CD4-positive, alpha-beta T cell treated with Interleukin-15 for 4 hours (primary cell): ENCODE measurements at places on chromosomes 3 and 15.

DNA sequence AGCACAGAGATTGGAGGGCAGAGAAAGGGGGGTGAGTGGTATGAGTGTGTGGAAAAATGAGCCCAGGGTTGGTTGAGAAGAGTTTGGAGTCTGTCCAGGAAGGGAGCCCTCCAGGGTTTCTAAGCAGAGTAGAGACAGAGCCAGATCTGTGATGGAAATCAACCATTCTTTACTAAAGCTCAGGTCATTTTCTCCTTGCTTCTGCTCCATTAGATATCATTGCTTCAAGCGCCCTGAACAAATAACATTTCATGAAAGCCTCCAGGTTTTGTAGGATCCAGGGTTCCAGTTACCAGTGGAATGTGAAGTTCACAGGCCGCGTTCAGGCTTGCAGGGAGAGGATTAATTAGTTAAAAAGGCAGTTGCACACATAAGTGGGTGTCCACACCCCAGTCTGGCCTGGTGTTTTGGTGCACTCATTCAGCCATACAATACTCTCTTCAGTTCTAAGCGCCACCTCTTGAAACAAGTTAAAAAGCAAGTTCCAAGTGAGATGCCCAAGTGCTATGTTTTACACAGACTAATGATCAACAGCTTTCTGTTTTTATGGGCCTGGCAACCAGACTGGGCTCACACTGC is 16.4 kb upstream of the BOC start:
- no peak for DNase-seq

DNA sequence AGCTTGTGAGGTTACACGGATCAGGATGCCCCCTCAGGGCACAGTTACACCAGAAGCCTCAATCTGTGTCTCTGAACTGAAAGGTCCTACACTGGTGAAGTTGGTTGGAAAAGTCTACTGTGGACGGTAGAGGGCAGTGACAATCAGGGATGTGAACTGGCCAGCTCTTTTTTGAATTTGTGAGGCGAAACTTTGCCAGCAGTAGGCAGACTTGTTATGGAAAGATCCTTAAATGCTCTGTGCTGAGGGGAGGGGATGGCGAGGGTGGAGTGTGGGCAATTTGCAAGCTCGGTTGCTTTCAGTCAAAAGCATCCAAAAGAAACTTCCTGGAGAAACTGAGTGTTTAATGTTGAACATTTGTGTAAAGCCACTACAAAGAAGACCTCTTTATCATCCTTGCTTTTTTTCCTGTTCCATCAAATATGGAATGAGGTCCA is 127.4 kb upstream of the ABHD17C start:
- DNase-seq: peak; percentile 13

DNA sequence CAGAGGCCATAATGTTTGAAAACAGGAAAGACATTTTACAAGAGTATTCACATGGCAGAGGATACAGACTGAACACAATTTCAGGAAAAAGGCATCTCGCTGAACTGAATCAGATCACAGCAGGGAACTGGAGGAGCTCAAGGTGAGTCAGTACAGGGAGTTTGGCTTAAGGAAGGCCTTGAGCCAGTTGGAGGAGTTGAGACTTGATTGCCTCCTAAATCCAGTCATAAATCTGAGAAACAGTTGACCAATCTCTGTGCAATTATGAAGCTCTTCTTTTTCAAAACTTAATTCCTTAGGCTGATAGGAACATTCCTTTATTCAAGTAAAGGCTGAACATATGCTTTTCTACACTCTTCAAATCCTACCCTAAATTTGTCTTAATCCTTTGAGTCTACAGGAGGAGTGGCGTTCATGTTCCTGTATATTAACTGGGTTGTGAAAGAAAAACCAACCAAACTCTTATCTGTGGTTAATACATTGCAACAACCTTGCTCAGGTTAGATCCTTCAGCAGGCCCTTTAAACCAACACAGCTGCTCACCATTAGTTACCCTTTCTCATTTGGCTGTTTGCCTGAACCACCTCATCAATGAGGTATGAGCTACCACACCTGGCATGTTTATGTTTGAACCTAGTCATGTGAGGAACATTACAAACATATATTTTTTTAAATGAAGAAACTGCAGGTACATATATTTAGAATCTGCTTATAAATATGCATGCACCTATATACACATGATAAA is 404.1 kb upstream of the ATP11B start:
- DNase-seq: no peak

GRCh38 chr3:133293397-133294110 is 106.3 kb upstream of the BFSP2 start:
- no peak for DNase-seq

GRCh38 chr15:75666823-75667501 is 19.2 kb downstream of the SNX33 start:
- DNase-seq: no peak

GRCh38 chr15:90873488-90873997 is 5.2 kb downstream of the FURIN start:
- no peak for DNase-seq

- no peak for DNase-seq
Measured at GRCh38 chr3:184604039-184604601, 42.5 kb downstream of the EPHB3 start.

DNA sequence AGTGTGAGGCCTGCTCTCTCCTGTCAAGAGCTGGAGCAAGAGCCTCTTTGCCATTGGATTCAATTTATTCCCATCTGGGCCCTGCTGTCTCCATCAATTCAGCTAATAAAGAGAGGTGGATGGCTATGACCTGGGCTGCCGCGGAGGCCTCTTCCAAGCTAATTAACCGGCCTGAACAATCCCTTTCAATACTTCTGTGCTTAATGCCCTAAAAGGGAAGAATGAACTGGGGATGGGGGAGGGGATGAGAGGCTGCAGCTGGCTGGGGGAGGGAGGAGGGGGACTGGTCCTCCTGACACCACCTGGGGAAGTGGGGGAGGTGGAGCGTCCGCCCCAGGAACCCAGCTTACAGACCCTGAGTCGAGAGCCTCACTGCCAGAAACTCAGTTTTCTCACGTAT is 33.4 kb upstream of the PRR23E start:
- DNase-seq: no peak

DNA sequence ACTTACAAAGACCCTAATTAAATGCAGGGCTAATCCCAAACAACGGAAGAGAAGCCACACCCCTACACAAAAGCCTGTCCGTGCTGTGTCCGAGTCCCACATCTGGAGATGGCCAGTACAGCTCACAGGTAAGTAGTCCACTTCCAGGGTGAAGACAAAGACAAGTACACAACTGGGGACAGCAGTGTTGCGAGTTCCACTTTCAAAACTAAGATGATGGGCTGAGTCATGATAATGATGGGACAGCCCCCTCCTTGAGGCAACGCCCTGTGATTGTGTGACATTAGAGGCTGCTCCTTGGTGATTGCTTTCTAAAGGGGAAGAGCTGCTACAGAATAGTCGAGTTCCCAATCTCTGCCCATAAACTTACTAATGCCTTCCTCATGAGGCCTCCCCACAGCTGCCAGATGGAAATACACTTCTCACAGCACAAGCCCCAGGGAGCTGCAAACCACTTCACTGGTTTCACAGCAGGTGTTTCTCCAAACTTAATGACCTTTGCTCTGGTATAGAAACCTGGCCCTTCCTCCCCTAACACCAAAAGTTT is 27.6 kb downstream of the RFT1 start:
- DNase-seq: peak; percentile 55

DNA sequence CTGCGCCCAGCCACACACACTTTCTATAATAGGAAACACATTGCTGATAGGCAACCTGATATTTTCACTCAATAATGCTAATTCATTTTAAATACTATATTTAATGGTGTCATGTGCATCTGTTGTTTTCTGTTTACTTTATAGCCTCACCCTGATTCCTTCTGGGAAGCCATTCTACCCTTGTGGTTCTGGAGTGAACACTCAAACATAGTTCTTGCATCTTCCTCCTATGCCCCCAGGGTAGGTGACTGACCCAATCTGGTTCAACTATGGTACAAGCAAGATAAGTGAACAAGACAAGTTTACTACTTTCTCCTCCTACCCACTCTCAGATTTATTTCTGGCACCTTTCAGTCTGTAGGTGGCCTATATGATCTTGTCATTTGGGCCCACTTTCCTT is 4.3 kb upstream of the SCG3 start:
- no peak for DNase-seq

GRCh38 chr3:64936556-64936955 is 248.8 kb upstream of the ADAMTS9 start:
- DNase-seq: no peak

- DNase-seq: peak; percentile 14
Measured at GRCh38 chr15:66692808-66693596, 9.0 kb upstream of the SMAD6 start.

- no peak for DNase-seq
Measured at GRCh38 chr3:45990181-45990580, 5.4 kb downstream of the FYCO1 start.

- peak; percentile 84 for DNase-seq
Measured at GRCh38 chr15:38688761-38689160, 124.1 kb upstream of the RASGRP1 start.

GRCh38 chr3:154684440-154684839 is 254.4 kb upstream of the GPR149 start:
- no peak for DNase-seq

DNA sequence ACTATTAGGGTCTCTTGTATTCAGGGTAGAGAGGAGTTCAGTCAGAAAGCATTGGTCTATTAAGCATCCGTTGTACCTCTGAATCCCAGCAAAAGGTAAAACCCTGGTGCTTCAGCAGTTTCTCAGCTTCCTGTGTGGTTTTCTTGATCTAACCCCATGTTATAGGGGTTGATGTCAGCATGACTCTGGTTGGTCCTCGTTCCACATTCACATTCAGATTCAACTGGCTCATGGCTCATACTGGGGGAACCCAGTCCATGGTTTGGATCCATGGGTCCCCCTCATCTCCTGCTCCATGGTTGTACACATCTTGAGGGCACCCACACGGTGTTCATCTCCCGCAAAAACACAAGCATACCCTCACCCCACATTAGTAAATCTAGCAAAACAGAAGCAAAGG is 47.7 kb upstream of the C2CD4B start:
- DNase-seq: no peak

GRCh38 chr3:13167829-13168228 is 94.6 kb upstream of the IQSEC1 start:
- DNase-seq: no peak

GRCh38 chr15:51262463-51262862 is 75.9 kb downstream of the CYP19A1 start:
- no peak for DNase-seq

DNA sequence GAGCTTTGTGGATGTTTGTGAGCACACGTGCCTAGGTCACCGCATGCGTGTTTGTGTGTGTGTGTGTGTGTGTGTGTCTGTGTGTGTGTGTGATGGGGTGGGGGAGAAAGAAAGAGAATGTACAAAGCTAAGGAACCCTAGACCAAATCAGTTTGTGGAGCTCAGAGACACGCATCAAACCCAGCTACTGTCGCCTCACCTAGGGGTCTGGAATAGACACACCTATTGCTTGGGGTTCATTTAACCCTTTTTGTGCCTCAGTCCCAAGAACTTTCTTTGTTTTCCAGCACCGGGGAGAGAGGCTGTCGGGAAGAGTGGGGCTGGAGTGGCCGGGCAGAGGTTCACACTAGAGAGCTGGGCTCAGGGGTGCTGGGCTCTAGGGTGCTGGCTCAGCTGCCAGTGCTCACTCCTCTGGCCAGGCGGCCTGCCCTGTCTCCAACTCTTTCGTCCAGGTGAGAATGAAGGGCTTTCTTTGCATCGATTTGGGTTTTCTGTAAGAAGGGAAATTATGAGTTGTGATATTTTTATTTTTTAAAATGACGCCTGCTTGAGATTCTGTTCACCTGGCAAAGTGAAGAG is 221.6 kb downstream of the MEIS2 start:
- DNase-seq: no peak

GRCh38 chr3:98777286-98777685 is 14.1 kb downstream of the ST3GAL6 start:
- DNase-seq: no peak

GRCh38 chr15:34027606-34028005 is 11.4 kb downstream of the AVEN start:
- no peak for DNase-seq

- no peak for DNase-seq
Measured at GRCh38 chr3:32959371-32959770, 7.9 kb downstream of the CCR4 start.

GRCh38 chr3:156388497-156389448 is 166.1 kb downstream of the SSR3 start:
- DNase-seq: no peak

- DNase-seq: no peak
Measured at GRCh38 chr3:32819551-32820348, 2.0 kb downstream of the TRIM71 start.

DNA sequence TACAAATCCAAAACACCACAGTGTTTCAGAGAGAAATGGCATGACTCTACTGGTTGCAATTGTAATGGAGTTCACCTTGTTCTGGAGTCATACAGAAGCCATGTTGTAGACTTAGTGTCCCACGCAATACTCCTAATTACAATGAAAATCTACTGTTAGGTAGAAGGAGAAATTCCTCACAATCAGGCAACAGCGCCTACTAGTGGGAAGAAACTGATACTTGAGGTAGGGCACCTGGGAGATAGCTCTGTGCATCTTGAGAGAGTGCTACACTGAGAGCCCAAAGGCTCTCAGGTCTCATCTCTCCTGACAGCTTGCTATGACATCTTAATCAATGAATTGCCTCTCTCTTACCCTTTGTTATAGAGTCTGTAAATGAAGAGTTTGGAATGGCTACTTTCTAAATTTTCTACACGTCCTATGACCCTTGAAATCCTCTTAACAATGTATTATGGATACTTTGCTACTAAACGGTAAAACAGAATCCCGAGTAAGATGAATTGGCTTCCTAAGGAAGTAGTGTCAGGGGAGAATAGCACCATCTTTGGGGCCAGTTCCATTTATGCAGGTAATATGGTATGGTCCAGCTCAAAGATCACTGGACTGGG is 422.7 kb upstream of the TPRG1 start:
- DNase-seq: peak; percentile 75

DNA sequence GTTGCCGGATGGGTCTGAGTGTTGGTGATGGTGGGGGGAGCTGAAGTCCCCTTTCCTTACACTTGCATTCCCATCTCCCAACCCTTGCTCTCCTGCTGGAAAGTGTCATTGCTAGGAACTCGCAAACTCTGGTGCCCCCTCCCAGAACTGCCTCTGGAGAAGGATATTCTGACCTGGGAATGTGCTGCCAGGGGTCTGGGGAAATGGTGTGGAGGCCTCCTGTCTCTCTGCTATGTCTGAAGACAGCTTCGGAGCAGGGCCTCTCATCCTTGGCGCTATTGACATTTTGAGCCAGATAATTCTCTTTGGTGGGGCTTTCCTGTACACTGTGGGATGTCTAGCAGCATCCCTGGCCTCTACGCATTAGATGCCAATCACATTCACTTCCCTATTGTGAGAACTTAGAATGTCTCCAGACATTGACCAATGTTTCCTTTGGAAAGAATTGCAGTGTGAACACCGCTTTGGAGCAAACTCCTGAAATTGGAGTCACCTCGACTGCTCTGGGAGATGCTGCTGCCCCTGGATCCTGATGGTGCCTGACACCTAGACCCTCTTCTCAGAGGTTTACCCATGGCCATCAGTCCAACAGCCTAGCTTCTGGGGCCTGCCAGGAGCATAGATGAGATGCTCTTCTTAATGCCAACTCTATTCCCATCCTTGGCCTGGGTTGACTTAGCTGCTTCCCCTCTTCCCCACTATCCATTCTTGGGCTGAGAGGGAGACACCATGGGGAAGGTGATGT is 2.2 kb upstream of the KY start:
- no peak for DNase-seq

- DNase-seq: no peak
Measured at GRCh38 chr3:44442596-44443309, 34.7 kb downstream of the ZNF445 start.

GRCh38 chr15:98924401-98925049 is 83.1 kb downstream of the PGPEP1L start:
- DNase-seq: no peak
